ENCODE measurements at places on chromosomes 11 and 22. TPM values are rescaled to one million over a fixed set of nuclear protein-coding genes. Genes with fewer than 3 reads are reported as not detected.

GRCh38 chr22:46593211-46593681 is 26.9 kb upstream of the GRAMD4 start:
- no peak overlapping the region for H3K4me3 ChIP-seq
- H3K36me3 ChIP-seq, result no peaks in the 10 kb centered on the region
- no peak for DNase-seq
- H3K4me1 ChIP-seq, result peaks cover 8% of the 10 kb centered on the region

- no peak overlapping the region for H3K27ac ChIP-seq
- no peaks in the 10 kb centered on the region for H3K27me3 ChIP-seq
- DNase-seq, result no peak
- H3K4me1 ChIP-seq, result no peaks in the 10 kb centered on the region
- no peaks in the 10 kb centered on the region for H3K36me3 ChIP-seq
These were observed 177.5 kb upstream of the POU2AF2 start for GRCh38 chr11:111067994-111068393.

The TMPRSS5 gene
- total RNA-seq, result 0.85 TPM

GRCh38 chr11:41245704-41246398 is 213.6 kb downstream of the LRRC4C start:
- H3K4me1 ChIP-seq, result no peaks in the 10 kb centered on the region
- H3K27ac ChIP-seq, result no peak overlapping the region
- no peak for DNase-seq
- H3K36me3 ChIP-seq, result no peaks in the 10 kb centered on the region

GRCh38 chr11:109401545-109401944 is 20.4 kb upstream of the C11orf87 start:
- H3K4me1 ChIP-seq, result no peaks in the 10 kb centered on the region
- no peak overlapping the region for H3K27ac ChIP-seq
- no peak for DNase-seq
- no peak overlapping the region for H3K4me3 ChIP-seq

DNA sequence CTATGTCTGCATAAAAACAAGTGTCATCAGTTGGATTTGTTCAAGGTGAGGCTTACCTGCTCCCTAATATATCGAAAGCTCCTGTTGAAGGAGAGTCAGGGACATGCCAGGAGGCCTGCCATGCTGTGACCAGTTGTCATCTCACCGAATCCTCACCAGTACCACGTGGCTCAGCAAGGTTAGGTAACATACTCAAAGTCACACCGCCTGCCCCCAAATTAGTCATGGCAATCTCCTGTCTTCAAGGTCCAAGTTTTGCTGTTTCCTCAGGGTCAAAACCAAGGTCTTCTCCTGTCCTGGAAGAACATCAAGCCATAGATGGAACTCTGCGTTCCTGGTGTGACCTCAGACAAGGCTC is 67.8 kb downstream of the IGLL1 start:
- no peaks in the 10 kb centered on the region for H3K36me3 ChIP-seq
- no peak overlapping the region for H3K27ac ChIP-seq
- no peak overlapping the region for H3K4me3 ChIP-seq

The PIK3IP1 gene
- 3.6 TPM for total RNA-seq

GRCh38 chr22:19840955-19841640 is 13.6 kb downstream of the GNB1L start:
- no peak overlapping the region for H3K4me3 ChIP-seq
- H3K27ac ChIP-seq, result no peak overlapping the region
- DNase-seq, result no peak
- H3K36me3 ChIP-seq, result no peaks in the 10 kb centered on the region

GRCh38 chr11:68181719-68182451 is 31.2 kb downstream of the KMT5B start:
- H3K27ac ChIP-seq, result no peak overlapping the region
- peaks cover 15% of the 10 kb centered on the region for H3K36me3 ChIP-seq
- no peak for DNase-seq
- no peaks in the 10 kb centered on the region for H3K27me3 ChIP-seq
- H3K4me1 ChIP-seq, result no peaks in the 10 kb centered on the region

DNA sequence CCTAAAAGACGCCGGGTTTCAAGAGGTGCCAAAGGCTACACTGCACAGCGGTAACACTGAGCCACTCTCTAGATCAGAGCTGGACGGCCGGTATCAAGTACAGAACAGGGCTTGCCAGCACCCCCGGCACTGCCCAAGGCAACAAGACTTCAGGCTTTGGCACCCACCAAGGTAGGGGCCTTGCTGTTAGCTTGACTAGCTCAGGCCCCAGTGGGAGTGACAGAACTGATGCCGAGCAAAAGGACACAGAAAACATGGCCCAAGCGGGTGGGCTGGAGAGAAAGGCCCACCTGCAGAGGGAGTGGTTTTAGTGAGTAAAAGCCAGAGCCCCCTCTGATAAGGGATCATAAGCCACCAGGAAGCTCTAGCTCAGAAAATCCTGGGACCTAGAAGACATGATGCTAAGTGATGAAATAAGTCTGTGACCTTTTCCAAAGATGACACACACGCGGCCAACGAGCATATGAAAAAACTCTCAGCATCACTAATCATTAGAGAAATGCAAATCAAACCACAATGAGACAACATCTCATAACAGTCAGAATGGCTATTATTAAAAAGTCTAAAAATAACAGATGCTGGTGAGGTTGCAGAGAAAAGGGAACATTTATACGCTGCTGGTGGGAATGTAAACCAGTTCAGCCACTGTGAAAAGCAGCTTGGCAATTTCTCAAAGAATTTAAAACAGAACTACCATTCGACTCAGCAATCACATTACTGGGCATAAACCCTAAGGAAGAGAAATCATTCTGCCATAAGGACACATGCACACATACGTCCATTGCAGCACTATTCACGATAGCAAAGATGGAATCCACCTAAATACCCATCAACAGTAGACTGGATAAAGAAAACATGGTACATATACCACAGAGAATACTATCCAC is 12.9 kb downstream of the EHD1 start:
- no peak for DNase-seq
- H3K4me3 ChIP-seq, result no peak overlapping the region
- peak overlapping the region; percentile 85 for H3K27ac ChIP-seq
- peaks cover 76% of the 10 kb centered on the region for H3K4me1 ChIP-seq
- H3K36me3 ChIP-seq, result no peaks in the 10 kb centered on the region

The EXPH5 gene
- 0.85 TPM for total RNA-seq

The CAPRIN1 gene
- 266 TPM for total RNA-seq

DNA sequence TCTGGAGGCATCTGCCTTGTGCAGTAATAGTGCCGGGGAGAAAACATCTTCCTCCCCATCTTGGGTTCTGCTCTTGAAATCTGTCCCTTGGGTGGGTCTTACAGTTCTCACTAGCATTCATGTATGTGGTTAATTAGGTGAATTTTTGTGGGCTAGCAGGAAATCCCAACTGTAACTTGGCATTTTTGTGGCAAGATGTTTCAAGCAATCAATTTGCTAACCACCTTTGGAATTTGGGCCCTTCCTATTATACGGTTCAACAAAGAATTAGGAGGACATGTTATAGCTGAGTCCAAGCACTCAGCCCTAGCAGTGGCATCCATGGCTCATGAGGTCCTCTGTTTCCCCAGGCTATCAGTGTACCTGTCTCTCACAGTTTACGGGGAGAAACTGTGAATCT is 89.1 kb upstream of the MTNR1B start:
- H3K4me3 ChIP-seq, result no peak overlapping the region
- DNase-seq, result no peak
- H3K27me3 ChIP-seq, result peaks cover 5% of the 10 kb centered on the region
- no peak overlapping the region for H3K27ac ChIP-seq
- H3K36me3 ChIP-seq, result no peaks in the 10 kb centered on the region

DNA sequence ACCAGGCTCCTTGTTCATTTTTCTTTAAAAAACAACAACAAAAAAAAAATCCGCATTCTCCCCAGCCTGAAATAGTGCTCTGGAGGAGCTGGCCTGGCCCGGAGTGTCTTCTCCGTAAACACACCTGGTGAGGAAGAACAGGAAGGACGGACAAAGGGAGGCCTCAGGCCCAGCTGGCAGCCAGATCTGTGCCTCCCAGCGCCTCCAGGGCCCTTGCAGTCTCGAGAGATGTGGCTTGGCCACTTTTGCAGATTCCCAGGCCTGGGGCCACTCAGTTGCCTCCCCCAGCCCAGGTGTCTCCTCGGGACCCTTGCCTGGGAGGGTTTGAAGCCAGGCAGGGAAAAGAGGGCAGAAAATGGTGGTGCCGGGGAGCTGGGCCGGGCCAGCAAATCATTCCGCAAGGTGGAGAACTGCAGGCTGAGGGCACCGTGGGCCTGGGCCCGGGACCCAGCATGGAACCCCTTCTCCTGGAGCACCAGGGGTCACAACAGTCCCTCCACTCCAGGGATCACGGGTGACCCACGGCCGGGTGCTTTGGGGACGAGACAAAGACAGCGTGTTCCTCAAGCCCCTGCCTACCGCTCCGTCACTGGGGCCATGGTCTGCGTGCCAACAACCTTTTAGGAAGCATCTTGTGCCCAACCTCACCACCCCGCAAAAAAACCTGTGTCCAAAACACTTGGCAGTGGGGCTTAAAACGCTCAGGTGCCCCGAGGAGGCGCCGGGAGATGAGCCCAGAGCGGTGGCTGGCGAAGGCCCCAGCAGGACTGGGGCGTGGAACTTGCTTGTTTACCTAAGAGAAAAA is 67.1 kb upstream of the WNT7B start:
- H3K4me1 ChIP-seq, result peaks cover 54% of the 10 kb centered on the region
- H3K27me3 ChIP-seq, result no peaks in the 10 kb centered on the region
- no peaks in the 10 kb centered on the region for H3K36me3 ChIP-seq
- H3K27ac ChIP-seq, result peak overlapping the region; percentile 83

The FGF19 gene
- total RNA-seq, result not detected

DNA sequence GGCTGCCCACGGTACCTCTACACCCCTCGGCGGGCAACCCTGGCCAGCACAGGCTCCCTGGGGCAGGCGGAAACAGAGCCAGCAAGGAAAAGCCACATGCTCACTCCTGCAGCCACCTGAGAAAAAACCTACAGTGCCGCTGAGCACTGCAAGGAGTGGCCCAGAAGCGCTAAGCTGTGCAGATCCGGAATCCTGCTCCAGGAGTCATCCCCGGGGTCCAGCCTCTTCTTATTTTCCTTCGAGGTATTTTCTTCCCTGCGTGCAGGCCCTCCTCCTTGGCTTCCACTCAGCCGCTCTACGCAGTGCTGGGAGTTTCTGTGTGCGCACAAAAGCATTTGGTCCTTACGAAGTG is 81.0 kb downstream of the TRMU start:
- no peak overlapping the region for H3K4me3 ChIP-seq
- no peaks in the 10 kb centered on the region for H3K27me3 ChIP-seq
- no peak for DNase-seq
- H3K4me1 ChIP-seq, result no peaks in the 10 kb centered on the region
- no peak overlapping the region for H3K27ac ChIP-seq

GRCh38 chr11:47212938-47213337 is 1.8 kb upstream of the DDB2 start:
- no peak overlapping the region for H3K27ac ChIP-seq
- DNase-seq, result no peak
- no peaks in the 10 kb centered on the region for H3K36me3 ChIP-seq
- H3K27me3 ChIP-seq, result no peaks in the 10 kb centered on the region

DNA sequence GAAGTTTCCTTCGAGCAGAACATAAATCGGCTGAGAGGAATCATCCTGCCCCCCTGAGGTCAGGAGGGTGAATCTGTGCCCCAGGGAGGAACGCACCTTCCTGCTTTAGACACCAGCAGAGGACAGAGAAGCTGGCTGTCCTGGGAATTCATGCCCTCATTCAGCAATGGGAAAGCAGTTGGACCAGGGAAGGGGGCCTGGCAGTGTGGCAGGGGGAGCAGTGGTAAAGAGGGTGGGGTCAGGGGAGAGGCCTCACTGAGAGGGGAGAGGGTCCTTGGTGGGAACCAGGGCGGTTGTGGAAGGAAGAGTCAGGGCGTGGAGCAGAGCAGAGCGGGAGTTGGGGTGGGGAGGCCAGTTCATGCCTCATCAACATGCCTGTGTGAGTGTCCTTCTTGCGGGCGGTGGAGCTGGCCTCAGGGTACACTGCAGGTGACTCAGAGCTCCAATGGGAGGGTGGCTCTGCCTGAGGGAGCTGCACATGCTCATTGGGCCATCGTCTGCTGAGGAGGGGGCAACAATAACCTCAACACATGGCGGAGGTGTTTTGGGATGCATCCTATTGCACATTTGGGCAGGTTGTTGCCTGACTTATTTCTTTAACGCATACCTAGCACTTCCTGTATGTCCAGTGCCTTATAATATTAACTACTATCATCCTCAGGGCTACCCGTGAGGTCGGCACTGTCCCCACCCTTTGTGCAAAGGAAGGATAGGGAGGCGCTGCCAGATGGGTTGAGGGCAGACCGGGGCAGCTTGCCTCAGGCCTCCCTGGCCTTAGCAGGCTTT is 23.2 kb downstream of the MED15 start:
- no peaks in the 10 kb centered on the region for H3K36me3 ChIP-seq
- H3K27ac ChIP-seq, result peak overlapping the region; percentile 44
- H3K4me3 ChIP-seq, result no peak overlapping the region
- no peak for DNase-seq
- no peaks in the 10 kb centered on the region for H3K27me3 ChIP-seq

DNA sequence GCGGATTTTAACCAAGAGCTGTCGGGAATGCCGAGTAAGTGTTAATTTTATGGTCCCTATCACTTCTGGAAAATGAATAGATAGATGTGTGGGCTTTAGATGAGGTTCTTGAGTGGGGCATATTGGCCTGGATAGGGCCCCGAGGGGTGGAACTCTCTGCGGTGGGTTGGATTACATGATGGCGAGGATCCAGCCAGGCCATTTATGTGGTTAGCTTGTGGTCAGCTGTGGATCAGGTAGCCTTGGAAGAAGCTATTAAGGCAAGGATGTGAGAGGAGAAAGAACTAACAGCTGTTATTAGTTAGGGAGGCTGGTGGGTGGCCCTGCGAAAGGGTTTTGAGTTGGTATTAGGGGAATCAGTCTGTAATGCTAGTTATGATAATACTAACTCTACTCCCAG is 268.4 kb downstream of the NELL1 start:
- H3K4me3 ChIP-seq, result no peak overlapping the region
- no peak for DNase-seq
- H3K4me1 ChIP-seq, result no peaks in the 10 kb centered on the region
- no peak overlapping the region for H3K27ac ChIP-seq
- no peaks in the 10 kb centered on the region for H3K27me3 ChIP-seq
- no peaks in the 10 kb centered on the region for H3K36me3 ChIP-seq

- no peak overlapping the region for H3K4me3 ChIP-seq
- no peaks in the 10 kb centered on the region for H3K36me3 ChIP-seq
- no peaks in the 10 kb centered on the region for H3K27me3 ChIP-seq
- DNase-seq, result no peak
These were observed 13.5 kb downstream of the SGSM1 start for GRCh38 chr22:24819487-24819886.

DNA sequence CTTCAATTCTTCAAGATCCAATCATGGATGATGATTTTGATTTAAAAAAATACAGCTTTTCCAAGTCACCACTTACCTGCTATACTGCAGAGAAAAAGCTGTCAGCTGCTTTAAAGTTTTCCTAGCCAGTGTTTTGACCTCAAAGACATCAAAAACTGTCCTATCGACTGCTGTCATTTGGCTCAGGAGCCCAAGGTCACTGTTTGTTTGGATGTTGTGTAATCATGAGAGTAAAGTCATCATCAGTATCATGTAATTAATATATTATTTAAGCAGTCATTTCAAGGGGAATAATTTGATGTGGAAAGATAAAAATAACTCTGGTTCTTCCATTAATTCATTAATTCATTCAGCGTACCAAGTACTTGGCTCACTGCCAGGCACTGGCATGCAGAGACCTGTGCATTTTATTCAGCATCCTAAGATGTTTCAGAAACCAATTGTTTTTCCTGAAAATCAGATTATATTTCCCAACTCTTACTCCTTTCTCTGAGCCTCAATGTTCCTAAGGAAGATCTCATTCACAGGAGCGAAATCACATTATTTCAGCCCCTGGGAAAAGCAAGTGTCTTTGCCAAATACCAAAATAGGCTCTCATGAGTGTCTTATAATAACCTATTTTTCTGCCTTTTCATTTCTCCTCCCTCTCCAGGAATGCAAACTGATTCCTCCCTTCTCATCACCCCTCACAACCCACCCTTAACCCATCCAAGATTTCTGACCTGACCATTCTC is 59.9 kb downstream of the SLC1A2 start:
- no peak for DNase-seq
- H3K4me3 ChIP-seq, result no peak overlapping the region
- H3K36me3 ChIP-seq, result no peaks in the 10 kb centered on the region
- no peaks in the 10 kb centered on the region for H3K27me3 ChIP-seq
- no peaks in the 10 kb centered on the region for H3K4me1 ChIP-seq
